ENCODE measurements at places on chromosomes 2 and 18.

DNA sequence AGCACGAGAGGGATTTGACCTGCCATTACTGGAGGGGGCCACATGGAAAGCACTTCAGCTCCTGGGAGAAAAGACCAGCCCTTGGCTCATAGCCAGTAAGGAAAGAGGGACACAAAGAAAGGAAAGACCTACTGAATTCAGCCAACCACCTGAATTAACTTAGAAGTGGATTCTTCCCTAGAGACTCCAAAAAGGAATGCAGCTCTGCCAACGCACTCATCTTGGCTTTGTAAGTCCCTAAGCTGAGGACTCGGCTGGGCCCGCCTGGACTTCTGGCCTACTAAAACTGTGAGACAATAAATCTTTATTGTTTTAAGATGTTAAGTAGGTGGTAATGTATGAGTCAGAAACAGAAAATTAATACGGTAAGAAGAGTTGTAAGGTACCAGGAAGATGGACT is 11.5 kb downstream of the ATF2 start:
- no peak for DNase-seq

DNA sequence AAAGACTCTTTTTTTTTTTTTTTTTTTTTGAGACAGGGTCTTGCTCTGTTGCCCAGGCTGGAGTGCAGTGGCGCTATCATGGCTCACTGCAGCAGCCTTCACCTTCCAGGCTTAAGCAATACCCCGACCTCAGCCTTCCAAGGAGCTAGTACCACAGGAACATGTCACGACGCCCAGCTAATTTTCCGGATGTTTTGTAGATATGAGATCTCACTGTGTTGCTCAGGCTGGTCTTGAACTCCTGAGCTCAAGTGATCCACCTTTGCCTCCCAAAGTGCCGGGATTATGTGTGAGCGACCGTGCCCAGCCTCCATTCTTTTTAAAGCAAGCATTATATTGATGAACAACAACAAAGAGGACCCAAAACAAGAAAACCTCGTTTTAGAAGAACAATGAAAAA is 307.1 kb upstream of the ID2 start:
- no peak for DNase-seq

GRCh38 chr2:214265991-214266489 is 144.8 kb upstream of the VWC2L start:
- DNase-seq, result no peak

DNA sequence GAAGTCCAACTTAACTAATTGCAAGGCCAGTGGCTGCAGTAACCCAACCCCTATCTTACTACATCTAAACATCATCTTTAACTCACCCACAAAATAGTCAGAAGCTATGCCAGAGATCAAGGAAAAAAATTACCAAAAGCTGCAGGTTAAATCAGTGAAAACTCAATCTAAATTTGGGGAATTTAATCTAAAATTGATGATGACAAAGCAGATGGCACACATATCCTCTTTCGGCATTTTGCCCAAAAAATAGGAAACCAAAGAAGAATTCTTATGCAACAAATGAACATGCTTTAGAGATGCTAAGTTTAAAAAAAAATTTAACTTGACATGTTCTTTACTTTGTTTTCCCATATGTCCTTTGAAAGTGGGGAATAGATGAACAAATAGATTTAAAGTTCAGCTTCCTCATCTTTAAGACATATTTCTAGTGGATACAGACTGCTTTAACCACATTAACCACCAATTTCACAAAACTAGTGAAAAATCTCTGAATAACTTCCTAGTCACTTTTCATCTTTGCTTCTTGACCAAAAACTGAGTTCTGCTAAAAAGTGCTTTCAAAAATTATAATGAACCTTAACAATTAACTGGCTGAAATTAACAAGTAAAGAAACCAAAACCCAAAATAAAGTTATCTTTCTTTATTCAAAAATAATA is 74.3 kb upstream of the CCDC150 start:
- DNase-seq, result no peak

Data from cardiac muscle cell (in vitro differentiated cells and primary cell).